ENCODE measurements at places on chromosomes 11 and 22. TPM values are rescaled to one million over a fixed set of nuclear protein-coding genes. Genes with fewer than 3 reads are reported as not detected.

DNA sequence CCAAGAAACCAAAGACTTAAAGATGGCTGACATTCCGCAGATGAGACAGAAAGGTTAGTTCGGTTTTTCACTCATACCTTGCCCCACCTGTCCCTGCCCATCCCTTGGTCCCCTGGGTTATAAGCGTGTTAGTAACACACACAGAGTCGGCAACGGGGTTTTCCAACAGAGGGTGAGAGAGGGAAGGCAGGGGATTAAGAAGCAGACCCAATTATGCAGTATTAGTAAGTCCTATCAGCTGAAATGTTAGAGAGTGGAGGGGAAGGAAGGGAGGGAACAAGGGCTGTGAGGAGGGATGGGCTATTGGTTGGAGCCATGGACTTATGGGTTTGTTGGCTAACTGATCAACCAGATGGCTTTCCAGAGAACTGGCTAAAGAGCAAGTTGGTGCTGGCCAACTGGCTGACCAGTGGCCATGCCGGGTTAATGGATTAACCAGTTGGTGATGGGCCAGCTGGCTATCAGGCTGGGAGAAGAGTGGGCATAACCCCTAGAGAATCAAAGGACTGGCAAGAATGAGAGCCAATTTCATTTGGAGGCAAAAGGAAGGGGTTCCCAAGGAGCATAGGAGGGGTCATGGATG lies 45.5 kb downstream of the NRXN2 start:
- no peak for DNase-seq
- H3K4me1 ChIP-seq, result peaks cover 9% of the 10 kb centered on the region
- H3K27me3 ChIP-seq, result no peaks in the 10 kb centered on the region
- no peaks in the 10 kb centered on the region for H3K36me3 ChIP-seq

DNA sequence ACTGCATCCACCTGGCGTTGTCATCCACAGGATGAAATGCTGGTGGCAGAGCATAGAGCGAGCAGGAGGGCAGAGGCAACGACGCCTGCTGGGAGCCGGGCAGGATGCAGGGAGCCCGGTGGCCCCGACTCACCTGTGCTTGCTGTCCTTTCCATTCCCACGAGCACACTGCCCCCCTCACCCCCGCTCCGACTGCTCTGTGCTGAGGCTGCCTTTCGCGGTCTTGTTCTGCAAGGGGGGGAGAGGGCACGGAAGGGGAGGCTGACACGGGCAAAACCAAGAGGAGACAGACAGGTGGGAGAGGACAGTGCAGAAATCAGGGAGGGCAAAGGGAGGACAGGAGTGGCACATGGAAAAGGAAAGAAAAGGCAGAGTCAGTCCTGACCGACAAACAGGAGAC lies 37.9 kb upstream of the CYP2D6 start:
- H3K4me3 ChIP-seq, result no peak overlapping the region
- no peak overlapping the region for H3K27ac ChIP-seq
- no peak for DNase-seq

DNA sequence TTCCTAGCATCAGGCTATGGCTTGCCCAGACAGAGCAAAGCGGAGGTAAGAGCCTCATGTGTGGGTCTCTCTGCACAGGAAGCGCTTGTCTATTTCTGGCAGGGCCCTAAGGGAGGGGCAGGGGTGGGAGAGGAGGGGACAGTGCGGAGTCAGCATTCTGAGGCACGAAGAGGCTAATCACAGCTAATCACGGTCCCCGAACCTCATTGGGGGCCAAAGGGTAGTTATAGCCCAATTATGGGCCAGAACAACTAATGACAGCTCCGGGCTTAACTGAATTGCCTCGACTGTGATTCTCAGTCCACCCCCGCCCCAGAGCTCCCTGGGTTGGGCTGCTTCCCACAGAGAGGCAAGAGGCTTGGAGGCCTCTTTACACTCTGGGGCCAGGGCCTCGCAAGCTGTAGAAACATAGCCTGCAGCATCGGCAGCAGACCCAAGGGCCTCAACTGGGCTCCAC lies 72.7 kb upstream of the PRDM11 start:
- no peak overlapping the region for H3K4me3 ChIP-seq
- H3K36me3 ChIP-seq, result no peaks in the 10 kb centered on the region
- H3K27me3 ChIP-seq, result no peaks in the 10 kb centered on the region
- H3K4me1 ChIP-seq, result peaks cover 16% of the 10 kb centered on the region
- DNase-seq, result no peak

DNA sequence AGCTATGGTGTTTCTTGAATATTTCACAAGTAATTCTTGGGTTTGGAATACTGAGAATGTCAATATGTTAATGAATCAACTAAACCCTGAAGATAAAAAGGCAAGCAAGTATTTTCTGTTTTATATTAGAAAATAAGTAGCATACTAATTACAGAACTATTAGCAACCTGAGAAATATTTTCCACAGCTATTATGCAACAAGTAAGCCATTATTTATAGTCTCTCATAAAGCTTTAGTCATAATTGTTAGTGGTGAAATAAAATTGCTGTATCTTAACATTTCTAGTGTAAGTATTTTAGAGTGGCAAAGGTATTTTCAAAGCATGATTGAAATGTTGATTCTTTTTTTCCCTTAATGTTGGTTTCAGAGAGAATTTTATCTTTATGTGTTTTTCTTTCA lies 53.3 kb downstream of the FAR1 start:
- no peaks in the 10 kb centered on the region for H3K27me3 ChIP-seq
- no peak overlapping the region for H3K27ac ChIP-seq
- DNase-seq, result no peak
- H3K36me3 ChIP-seq, result peaks cover 8% of the 10 kb centered on the region

- H3K4me1 ChIP-seq, result no peaks in the 10 kb centered on the region
- no peaks in the 10 kb centered on the region for H3K27me3 ChIP-seq
- H3K36me3 ChIP-seq, result no peaks in the 10 kb centered on the region
- no peak overlapping the region for H3K4me3 ChIP-seq
- no peak overlapping the region for H3K27ac ChIP-seq
These were observed 56.3 kb upstream of the ZBTB44 start for GRCh38 chr11:130370845-130371590.

The OR8D4 gene
- not detected for total RNA-seq

The DNAJB7 gene
- total RNA-seq, result not detected

DNA sequence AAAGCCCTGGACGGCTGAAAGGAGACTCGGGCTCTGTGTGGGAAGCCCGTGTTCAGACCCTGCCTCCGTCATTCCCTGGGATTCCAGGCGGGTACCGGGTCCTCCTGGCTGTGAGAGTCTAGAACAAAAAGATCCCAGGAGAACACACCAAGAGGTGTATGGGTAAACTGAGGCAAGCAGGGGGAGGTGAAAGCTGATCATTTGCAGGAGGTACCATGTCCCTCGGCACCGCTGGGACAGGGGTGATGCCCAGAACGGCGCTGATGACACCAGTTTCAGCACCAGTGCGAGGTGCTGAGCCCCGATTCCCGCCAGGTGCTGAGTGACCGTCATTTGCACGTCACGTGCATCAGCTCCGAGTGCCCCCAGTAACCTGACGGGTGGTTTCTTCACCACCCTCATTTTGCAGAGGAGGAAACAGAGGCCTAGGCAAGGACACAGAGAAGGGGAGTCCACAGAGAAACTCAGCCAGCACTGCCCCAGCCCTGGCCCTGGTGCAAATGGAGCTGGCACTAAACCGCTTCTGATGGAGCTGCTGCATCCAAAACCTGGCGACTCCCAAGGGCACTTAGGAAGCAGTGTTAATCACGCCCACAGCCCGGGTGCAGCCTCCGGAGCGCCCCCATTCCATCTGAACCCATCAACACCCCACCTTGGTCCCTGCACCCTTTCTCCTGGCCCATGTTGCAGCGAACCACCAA lies 16.8 kb downstream of the MACROD1 start:
- H3K27me3 ChIP-seq, result no peaks in the 10 kb centered on the region
- no peaks in the 10 kb centered on the region for H3K36me3 ChIP-seq
- H3K27ac ChIP-seq, result no peak overlapping the region
- no peak for DNase-seq

GRCh38 chr11:47961383-47961782 lies 19.0 kb upstream of the PTPRJ start:
- no peaks in the 10 kb centered on the region for H3K36me3 ChIP-seq
- no peak overlapping the region for H3K4me3 ChIP-seq
- no peak overlapping the region for H3K27ac ChIP-seq
- no peak for DNase-seq

GRCh38 chr11:106031202-106031810 lies 9.3 kb upstream of the MSANTD4 start:
- no peak overlapping the region for H3K27ac ChIP-seq
- no peak overlapping the region for H3K4me3 ChIP-seq
- H3K36me3 ChIP-seq, result no peaks in the 10 kb centered on the region
- no peak for DNase-seq

The DTX4 gene
- 3.8 TPM for total RNA-seq

- H3K4me1 ChIP-seq, result no peaks in the 10 kb centered on the region
- no peaks in the 10 kb centered on the region for H3K36me3 ChIP-seq
- no peaks in the 10 kb centered on the region for H3K27me3 ChIP-seq
- H3K4me3 ChIP-seq, result no peak overlapping the region
- H3K27ac ChIP-seq, result no peak overlapping the region
- DNase-seq, result no peak
These were observed 906.9 kb upstream of the RAG2 start for GRCh38 chr11:37504921-37505320.

DNA sequence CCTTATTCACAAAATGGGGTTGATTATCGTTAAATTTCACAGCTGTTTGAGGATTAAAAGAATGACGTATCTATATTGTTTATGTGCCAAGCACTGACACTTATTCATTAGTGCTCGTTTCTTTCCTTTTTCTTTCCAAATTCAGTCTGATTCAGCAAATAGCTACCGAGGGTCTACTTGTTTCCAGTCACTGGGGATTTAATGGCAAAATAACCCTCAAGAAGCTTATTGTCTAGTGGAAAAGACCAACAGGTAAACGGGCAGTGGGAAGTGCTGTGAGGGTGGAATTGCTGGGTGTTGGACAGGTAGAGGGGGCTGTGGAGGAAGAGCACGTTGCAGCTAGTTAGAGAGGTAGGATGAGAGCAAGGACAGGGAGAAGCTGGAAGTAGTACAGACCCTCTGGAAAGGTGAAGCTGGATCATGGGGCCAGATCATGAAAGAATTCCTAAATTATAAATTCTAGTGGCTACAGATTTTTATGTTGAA lies 48.3 kb upstream of the BIRC3 start:
- DNase-seq, result no peak
- H3K4me1 ChIP-seq, result peaks cover 7% of the 10 kb centered on the region
- peak overlapping the region; percentile 47 for H3K4me3 ChIP-seq

- no peaks in the 10 kb centered on the region for H3K4me1 ChIP-seq
- H3K27ac ChIP-seq, result no peak overlapping the region
- H3K36me3 ChIP-seq, result no peaks in the 10 kb centered on the region
- no peak overlapping the region for H3K4me3 ChIP-seq
- DNase-seq, result no peak
- no peaks in the 10 kb centered on the region for H3K27me3 ChIP-seq
These were observed 16.8 kb upstream of the ZNF280A start for GRCh38 chr22:22536916-22537315.

DNA sequence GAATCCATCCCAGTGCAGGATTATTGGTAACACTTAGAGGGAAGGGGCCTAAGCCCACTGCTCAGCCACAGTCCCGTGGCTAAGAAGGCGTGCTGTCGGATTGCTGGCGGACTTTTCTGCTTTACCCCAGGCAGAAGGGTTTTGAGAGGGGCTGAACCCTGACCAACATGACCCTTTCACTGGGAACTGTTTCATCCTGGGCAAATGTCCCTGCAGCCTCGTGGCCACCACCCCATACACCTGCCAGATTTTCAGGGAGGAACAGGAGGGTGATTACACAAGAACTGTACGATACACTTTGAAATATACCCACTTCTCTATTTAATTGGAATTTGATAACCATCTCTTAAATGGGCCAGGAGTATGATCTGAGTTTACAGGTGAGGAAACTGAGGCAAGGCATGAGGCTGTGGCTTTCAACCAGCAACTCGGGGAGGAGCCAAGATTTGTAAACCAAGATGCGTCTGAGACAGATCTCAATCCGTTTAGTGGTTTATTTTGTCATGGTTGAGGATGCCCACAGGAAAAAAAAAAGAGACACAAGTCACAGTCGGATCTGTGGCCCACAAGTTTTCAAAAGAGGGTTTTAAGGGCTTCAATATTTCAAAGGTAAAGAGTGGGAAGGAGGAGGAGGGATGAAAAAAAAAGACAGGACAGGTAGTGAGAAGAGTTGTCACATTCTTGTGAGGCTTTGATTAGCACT lies 6.1 kb upstream of the APOL3 start:
- H3K4me1 ChIP-seq, result peaks cover 11% of the 10 kb centered on the region
- no peaks in the 10 kb centered on the region for H3K36me3 ChIP-seq
- DNase-seq, result no peak

DNA sequence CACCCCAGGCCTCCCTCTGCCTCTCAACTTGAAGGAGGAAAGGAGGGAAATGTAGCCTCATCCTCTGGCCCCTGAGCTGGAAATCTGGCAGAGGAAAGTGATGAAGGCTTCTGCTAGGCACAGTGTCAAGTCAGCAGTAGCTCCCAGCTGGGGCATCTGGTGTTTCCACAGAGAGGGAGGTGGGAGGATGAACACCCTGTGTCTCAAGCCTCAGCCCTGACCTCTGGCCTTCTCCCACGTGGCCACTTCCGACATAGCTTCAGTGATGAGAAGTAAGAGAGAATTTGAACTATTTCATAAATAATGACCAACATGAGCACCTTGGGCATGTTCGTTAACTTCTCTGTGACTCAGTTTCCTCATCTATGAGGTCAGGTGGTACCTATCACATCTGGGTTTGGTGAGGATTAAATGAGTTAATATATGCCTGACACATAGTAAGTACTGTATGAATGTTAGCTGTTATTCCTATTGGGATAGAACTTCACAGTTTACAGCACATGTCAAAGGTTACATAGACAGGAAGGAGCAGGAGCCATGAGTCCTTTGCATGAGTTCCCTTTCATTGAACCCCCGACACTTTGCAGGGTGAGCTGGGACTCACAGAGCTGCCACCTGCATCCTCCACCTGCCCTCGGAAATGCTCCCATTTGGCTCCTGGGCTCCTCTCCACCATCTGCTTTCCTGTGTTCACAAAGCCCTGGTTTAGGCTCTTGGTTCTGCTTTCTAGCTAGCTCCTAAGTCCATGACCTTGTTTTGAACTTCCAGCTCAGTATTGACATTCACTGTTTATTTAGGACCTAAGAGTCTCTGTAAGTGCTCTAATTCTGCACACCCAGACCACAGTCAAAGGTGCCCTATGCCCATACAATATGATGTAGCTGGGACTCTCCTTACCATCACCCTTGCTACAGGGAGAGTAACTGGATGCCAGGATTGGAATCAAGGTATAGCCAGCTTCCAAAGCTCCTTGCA lies 61.7 kb downstream of the CSNK2A3 start:
- H3K4me1 ChIP-seq, result no peaks in the 10 kb centered on the region
- no peak overlapping the region for H3K27ac ChIP-seq
- no peaks in the 10 kb centered on the region for H3K36me3 ChIP-seq
- no peak for DNase-seq
- no peaks in the 10 kb centered on the region for H3K27me3 ChIP-seq

- no peak within 1 kb of the TSS for H3K27ac ChIP-seq
- H3K36me3 ChIP-seq, result no peaks in the 10 kb centered on the region
- H3K27me3 ChIP-seq, result peaks cover 20% of the 10 kb centered on the region
- peaks cover 41% of the 10 kb centered on the region for H3K4me1 ChIP-seq
These were observed at the start of gene WNT11 for GRCh38 chr11:76206327-76207081. Gene WNT11, minus strand, starts transcription at chr11:76206502. Its CDS starts 95 bp downstream, at chr11:76206407.

DNA sequence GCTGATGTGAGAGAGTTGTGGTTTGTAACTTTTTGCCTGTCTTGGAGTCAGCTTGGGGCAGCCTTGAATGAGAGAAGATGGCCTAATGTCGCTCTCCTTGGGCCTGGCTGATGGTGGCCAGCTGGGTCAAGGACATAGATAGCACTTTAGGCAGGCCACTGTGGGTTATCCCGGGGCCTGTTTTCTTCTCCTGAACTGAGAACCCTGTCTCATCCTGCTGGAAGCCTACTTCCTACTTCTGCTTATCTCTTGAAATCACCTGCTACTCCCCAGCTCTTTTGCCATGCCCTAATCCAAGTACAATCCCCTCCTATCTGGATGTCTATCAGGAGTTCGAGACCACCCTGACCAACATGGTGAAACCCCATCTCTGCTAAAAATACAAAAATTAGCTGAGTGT lies 49.5 kb downstream of the OSBP2 start:
- no peaks in the 10 kb centered on the region for H3K36me3 ChIP-seq
- no peak for DNase-seq

Data from esophagus squamous epithelium (tissue), 5 donors.